OCI-M1 (cell line): ENCODE measurements at places on chromosomes 12 and 14.

DNA sequence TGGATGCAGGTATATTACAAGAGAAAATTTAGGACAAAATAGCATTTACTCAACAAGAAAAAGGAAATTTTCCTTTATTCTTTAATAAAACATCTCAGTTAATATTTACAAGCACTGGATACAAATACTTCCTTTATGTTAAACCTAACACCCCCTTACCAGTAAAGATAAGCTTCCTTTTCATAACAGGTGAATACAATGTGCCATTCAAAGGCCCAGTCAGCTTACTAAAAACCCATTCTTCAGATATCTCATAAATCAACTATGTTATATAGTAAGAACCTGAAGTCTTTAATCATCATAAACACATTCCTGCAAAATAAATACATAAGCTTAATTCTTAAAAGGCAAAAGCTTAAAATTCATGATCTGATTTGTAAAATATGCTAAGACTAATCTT lies 52.6 kb downstream of the LRP6 start:
- no peak for DNase-seq

DNA sequence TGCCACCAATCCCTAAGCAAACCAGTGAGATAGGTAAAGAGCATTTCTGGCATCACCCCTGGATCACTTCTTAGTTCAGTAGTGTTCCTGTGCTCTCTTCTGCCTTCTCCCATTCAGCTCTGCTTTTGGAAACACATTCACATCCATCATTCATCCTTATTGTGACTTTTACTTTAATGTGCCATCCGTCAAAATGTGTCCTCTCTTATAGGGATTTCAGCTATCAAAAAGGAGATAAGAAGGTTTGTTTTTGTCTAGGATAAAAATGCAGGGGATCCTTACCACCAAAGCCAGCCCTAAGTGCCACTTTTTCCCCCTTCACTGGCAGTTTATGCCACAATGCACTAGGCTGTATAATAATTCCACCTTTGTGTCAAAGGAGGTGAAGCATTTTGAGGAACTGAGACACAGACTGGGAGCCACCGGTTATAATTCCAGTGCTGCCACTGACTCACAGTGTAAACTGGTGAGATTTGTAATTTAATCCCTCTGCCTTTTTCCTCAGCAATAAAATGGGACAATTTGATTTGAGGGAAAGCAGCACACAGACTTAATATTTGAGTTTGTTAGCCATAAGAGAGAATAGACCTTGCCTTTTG lies 158.6 kb downstream of the PAX9 start:
- no peak for DNase-seq

DNA sequence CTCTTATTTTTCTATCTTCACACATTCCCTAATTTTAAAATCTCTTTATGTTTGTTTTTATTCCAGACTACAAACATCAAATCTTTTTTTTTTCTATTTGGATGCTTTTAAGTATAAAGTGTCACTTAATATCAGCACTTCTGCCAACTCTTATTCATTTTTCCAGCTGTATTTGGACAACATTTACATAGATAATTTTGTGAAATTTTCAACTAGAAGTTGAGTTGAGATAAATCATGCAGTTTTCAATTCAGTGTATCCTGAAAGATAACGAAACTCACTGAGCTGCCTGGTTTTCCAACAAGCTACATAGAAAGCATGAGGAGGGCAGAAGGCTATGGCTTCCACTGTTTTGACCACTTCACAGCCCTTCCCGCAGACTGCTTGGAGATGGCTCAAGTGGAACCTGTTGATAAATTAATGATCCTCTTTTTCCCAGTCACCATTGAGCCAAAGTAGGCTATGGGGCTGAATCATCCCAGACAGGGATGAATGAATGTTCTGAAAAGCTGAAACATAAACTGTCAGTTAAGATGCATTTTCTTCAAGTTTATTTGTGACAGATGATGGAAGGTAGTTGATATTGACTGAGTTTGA lies 213.9 kb downstream of the RAD51B start:
- no peak for DNase-seq

GRCh38 chr14:33210311-33210710 lies 271.6 kb downstream of the NPAS3 start:
- peak; percentile 1 for DNase-seq

DNA sequence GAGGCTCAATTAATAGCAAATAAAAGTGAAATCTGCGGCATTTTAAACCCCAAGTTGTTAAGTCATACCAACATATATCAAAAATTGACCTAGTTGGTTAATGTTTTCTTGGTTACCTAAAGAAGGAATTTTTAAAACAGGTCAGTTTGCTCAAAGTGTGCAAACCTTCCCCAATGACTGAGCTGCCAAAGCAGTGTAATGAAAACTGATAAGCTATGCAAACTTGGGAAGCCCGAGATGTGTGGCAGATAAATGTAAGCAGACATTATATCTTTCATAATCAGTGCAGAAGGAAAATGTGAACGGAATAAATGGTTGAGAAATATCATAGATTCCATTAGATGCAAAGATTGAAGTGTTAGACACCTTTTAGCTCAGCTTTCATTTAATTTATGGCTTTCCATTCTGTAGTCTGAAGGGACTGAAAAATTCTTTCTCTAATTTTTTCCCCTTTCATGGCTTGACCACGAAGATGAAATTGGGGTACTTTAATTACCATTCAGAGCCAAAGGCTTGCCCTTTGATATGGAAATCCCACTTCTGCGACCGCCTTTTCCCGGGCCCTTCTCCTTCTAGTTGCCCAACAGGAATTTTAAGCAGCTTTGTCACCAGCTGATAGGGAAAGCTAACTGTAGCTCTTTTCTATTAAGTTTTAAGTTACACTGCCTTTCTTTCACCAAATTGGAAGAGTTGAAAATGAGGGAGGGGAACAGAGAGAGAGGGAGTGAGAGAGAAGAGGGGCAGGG lies 306.6 kb upstream of the SOX5 start:
- DNase-seq, result no peak

DNA sequence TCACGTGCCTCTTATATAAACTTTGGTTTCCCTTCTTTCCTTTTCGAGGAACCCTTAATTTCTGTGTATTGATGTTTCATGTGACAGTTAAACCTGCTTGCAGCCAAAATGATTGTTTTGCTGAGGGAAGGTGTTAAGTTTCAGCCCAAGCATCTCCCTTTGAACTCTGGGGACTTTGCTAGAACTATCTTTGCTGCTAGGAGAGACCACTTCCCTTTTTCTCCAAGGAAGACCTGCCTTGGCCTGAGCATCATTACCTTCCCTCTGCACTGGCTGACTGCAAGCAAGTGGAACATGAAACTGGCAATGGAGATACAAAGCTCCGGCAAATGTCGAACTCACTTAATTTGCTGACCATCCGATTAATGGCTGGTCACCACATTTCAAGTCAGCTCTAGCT lies 192.8 kb downstream of the GRIN2B start:
- no peak for DNase-seq

GRCh38 chr12:85946375-85946774 lies 72.3 kb downstream of the NTS start:
- no peak for DNase-seq

DNA sequence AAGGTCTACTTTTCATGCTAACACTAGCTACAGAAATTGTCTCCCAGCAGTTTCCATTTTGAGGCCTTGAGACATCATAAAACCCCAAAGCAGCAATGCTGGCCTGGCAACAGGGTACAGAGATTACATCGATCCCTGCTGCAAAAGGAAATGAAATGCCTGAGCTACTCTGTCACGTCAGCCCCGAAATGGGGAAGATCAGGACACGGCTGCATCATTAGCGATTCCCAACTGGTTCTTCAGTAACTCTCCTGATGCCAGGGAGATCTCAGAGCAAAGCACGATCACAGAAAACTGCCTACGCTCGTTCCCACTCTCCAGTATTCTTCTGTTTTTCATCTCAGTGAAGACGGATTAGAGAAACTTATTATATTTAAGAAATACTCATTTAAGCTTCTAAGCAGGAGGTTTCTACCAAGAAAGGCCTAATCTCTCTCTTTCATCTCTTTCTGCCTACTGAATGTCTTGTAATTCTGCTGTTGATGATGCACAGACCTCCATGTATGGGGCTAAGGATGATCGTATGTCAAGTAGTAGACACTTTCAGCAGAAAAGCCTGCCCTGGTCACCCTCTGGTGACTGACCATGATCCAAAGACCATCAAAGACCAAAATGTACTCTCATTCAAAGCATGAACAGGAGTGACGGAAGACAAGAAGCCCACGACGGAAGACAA lies 168.5 kb downstream of the RIMBP2 start:
- no peak for DNase-seq

DNA sequence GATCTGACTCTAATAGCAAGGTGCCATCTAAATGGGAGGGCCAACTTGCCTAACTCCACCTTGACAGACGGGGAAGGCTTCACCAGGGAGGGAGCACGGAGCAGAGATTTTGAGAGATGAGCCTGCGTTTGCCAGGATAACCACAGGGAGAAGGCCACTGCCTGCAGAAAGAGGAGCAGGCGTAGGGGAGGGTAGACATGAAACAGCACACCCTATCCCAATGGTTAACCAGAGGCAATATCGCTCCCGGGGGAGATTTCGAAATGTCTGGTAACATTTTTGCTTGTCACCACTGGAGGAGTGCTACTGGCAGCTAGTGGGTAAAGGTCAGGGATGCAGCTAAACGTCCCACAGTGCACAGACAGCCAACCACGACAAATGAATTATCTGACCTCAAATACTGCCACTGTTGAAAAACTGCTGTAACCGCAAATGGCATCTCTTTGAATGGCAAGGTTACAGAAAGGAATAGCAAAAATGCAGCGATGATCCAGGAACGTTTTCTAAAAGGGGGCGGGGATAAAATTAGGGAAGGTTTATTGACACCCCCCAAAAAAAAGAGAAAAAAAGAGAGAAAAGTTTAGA lies 126.0 kb upstream of the ATF7IP start:
- peak; percentile 94 for DNase-seq

- DNase-seq, result no peak
These were observed 14.3 kb upstream of the KRT73 start for GRCh38 chr12:52632656-52633055.
